ENCODE measurements at places on chromosomes 5 and 9. TPM values are rescaled to one million over a fixed set of nuclear protein-coding genes. Genes with fewer than 3 reads are reported as not detected.

G3BP1 gene
- 60.7 TPM for total RNA-seq

UGCG gene
- total RNA-seq, result 83.2 TPM

DNA sequence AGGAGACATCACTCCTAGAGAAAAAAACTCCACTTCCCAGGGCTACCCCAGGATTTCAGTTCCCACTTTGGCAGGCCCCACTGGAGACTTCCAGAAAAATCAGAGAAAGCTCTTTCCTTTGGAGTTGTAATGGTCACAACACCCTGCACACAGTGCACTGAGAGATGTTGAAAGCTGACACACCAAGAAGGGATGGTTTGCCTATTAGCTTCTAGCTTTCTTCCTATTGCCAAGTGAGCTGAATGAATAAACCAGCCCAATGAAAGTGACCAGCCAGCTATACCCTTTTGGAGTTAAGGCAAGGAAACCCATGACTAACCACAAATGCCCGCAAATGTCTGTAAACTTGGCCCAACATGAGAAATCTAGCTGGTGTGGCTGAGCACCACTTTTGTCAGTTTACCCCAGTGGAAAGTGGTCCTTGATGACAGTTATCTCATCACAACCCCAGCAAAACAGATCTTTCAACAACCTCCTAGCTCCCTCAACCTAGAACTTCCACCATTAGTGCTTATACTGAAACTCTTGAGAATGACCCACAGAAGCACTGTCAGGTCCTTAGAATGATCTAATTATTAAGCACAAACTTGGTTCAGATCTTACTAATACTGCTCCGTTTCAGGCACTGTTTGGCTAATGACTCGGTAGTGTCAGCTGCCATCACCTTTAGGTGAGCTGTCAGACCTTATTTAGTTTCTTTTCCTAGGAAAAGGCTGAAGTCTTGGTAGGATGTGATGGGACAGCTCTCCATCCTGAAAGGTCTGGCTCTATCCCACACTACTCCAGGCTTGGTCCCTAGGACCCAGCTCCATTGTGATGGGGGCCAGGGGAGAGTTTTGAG is 11.2 kb downstream of the IRF1 start:
- DNase-seq, result no peak

DNA sequence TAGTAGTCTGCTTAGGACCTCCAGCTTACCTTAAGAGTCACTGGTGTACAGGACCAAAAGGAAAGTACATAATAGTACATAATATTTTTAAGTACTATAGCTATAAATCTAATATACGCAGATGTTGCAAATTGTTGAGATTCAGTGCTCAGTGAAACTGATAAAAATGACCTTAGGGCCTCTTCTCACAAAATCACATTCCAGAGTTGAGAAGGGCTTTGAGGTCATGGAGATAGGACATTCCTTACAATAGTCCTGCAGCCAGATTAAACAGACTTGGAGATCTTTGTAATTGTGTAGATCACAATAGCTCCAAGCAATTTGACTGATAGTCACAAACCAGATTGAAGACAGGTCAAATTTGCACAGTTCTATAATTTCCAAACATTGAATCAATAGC is 37.7 kb upstream of the PCSK1 start:
- DNase-seq, result no peak

DNA sequence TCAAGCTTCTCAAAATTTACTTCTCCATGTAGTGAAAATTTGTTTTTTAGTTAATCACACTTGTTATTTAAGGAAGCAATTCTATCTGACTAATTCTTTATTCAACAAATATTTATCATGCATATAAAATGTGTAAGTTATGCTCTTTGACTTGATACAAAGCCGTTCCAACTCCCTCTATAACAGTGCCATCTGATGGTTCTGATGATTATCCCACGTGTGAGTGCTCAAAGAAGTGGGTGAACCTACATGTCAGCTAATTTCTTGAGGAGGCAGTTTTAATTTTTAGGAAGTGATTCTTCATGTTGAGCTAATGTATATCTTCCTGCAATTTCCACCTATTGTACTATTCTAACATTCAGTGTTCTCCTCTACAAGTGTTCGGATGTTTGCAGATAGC is 88.8 kb upstream of the BRINP1 start:
- DNase-seq, result no peak

DNA sequence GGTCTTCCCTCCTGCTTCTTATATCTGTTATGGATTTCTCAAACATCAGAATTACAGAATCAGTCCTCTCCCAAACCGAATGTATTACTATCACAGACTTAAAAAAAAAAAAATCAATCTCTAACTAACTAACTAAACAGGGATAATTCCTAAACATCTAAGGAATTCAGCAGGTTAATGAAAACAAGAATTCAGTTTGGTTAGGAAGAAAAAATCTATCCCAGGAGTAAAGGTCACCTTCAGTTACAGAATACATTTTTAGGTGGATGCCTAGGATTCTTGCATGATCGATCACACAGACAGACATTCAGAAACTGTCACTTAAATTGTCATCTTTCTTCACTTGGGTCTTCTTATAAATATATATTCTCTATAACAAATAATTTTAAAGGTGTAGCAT is 11.5 kb downstream of the PTAR1 start:
- no peak for DNase-seq

GRCh38 chr9:133641861-133642595 is 5.9 kb downstream of the DBH start:
- DNase-seq, result no peak

DNA sequence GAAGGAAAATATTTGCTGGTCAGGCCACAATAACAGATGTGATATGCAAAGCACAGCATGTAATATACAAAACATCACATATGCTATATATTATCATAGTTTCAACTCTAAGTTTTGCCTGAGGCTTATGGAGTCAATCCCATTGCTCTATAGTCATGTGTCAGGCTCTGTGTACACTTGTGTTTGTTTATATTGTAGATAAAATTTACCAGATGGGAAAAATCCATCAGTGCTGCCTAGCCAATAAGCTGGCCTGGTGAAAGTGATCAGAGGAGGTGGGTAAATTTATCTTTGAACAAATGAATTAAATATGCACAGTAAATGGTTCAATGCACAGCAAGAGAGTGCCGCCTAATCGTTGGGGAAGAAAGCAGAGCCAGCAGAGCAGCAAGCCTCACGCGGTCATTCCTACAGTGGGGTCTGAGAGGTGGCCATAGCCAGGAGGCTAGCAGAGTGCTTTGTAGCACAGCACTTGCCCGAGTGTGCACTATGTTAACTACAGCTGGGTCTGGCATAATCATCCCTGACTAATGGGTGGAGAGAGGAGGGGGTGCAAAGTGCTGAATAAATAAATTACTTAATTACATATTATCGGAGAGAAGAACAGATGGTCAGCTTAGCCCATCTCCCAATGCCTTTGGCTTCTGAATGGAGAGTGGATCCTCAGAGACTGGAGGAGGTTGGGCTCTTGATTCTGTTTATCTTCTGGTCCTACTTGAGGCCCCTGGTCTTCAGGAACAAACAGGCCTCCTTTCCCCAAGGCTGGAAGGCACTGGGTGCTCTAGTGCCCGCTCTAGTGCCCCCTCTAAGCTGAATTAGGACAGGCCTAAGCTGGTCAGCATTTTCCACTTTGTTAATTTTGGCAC is 153.5 kb downstream of the MAT2B start:
- DNase-seq, result no peak

- no peak for DNase-seq
Observed at GRCh38 chr5:155799308-155799707, 527.7 kb upstream of the SGCD start.

All from frontal cortex (tissue), 4 donors.